ENCODE measurements at places on chromosomes 6 and 20.

DNA sequence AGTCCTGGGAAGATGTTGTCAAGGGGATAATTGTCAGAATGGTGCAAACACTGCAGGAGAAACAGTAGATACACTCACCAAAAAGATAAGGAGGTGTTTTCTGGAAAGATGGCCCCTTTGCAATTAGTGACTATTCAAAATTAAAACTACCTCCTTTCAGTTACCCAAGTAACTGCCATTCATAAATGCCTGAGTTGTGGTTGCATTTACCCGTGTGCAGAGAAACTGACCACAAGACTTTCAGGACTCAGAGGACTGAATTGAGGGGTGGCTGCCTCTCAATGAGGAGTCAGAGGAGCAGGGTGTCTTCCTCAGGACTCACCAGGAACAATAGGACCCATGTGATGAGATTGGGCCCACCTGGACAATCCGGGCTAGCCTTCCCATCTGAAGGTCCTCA, 39.0 kb downstream of the GCM1 start:
- no peak for DNase-seq

- DNase-seq: no peak
These were observed 324.7 kb upstream of the JAG1 start for GRCh38 chr20:10998476-10998875.

- DNase-seq: no peak
These were observed 248.8 kb downstream of the SAMD5 start for GRCh38 chr6:147757291-147757690.

DNA sequence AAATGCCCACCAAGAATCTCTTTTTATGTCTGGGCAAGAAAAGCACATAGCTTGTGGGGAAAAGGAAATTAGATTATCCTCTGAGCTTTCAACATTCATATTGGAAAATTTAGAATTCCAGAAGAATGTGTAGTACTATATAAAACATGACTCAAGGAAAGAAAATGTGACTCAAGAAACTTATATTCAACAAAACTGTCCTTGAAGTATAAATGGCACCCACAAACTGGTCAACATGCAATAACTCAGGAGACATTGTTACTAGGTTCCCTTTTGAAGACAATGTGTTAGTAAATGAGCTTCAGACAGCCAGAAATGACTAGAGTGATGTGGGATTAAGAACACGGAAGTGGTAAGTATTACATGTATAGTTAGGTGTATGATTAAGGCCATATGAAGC, 26.1 kb upstream of the TINAG start:
- DNase-seq: no peak

Data from suppressor macrophage treated with lipopolysaccharide for 1 hour (primary cell).